ENCODE measurements at places on chromosomes 1 and 21.

DNA sequence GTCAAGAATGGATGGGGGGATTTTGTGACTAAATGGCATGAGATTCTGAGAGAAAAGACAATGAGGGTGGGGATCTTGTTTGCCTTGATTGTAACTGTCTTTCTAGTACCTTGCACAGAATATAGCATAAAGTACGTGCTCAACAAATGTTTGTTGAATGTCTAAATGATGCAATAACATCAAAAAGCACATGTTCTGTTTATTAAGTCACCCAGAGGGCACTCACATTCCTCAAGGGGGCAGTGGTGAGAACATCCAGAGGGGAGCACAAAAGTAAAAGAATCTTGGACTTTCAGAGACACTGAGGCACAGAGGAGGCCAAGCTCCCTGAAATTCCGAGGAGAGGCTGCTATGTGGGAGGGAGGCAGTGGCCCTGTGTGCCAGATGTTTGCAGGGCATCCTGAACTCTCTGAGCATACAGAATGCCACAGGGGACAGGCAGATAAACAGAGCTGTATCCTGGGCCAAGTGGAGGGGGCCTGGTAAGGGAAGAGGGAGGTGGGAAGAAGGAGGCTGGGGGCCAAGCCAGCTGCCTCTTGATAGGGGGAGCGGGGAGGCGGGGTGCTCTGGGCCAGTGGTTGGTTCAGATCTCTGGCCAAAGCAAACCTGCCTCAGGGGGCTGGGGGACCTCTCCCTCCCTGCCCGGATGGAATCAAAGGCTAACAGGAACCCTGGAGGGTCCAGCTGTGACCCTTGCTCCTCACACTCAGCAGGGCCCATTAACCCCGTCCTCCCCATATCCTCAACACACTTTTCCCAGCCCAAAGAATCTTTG, 6.5 kb upstream of the ATP1A2 start:
- peak; percentile 52 for DNase-seq

DNA sequence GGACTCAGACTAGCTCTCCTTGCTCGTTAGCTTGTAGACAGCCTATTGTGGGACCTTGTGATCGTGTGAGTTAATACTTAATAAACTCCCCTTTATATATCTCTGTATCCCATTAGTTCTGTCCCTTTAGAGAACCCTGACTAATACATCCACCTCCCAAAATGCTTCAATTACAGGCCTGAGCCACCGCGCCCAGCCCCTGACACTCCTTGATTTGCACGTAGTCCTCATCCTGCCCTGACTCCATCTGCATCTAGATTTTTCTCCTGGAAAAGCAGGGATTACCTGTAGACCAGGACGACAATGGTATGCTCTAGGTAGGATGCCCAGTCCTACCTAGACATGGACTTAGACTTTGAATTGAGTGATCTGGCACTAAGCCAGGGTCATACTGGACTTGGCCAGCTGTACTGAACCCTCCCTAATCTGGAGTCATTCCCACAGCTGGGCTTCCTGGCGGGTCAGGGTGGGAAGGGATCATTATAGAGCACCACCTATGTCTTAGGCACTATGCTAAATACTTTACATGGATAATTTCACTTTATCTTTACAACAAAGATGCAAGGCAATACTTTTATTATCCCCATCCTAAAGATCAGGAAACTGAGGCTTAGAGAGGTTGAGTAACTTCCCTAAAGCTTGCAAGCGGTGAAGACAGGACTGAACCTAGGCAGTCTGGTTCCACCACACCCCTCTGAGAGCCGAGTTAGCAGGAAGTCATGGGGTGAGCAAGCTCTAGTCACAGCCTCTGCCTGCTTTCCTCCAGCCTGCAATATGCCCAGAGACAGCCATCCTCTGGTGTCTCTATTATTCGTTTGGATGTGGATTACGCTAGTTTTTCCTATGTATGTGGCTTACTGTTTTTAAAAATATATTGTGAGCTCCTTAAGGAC, 89.4 kb downstream of the DTL start:
- DNase-seq = peak; percentile 3

- DNase-seq = no peak
Observed at GRCh38 chr1:166083887-166084286, 82.9 kb downstream of the FAM78B start.

- no peak for DNase-seq
Observed at GRCh38 chr1:83098791-83099190, 900.1 kb downstream of the TTLL7 start.

- DNase-seq = no peak
Observed at GRCh38 chr21:43287795-43288755, 119.3 kb downstream of the CRYAA start.

GRCh38 chr1:49351768-49352167, 575.1 kb upstream of the BEND5 start:
- DNase-seq = peak; percentile 64

DNA sequence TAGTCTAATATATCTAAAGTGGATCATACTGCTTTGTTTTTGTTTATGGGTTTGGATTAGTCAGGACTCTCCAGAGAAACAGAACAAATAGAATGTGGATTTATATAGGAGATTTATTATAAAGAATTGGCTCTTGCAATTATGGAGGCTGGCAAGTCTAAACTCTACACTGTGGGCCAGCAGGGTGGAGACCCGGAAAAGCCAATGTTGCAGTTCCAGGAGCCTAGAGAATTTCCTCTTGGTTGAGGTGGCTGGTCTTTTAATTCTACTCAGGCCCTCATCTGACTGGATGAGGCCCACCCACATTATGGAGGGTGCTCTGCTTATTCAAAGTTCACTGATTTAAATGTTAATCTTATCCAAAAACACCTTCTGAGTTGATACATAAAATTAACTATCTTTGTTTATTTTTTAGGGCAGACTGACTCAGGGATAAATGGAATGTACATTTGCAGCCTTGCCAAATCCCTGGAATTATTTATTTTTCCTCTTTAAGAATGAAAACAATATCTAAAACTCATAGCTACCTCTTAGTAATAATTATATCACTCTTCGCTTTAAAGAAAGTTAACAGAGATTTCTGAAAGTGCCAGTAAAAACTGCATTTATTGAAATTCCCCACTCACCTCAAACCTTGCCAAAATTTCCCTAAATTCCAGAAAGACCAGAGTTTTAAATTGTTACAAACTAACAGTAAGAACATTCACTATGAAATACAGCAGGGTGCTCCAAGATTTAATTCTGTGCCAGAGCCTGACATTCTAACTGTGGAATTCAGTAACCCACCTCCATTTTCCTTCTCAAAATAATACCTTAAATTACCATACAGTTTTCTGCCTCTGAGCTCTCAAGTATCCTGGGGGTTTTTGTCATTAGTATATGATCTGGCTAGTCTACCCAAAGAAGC, 36.6 kb upstream of the SSX2IP start:
- peak; percentile 37 for DNase-seq

DNA sequence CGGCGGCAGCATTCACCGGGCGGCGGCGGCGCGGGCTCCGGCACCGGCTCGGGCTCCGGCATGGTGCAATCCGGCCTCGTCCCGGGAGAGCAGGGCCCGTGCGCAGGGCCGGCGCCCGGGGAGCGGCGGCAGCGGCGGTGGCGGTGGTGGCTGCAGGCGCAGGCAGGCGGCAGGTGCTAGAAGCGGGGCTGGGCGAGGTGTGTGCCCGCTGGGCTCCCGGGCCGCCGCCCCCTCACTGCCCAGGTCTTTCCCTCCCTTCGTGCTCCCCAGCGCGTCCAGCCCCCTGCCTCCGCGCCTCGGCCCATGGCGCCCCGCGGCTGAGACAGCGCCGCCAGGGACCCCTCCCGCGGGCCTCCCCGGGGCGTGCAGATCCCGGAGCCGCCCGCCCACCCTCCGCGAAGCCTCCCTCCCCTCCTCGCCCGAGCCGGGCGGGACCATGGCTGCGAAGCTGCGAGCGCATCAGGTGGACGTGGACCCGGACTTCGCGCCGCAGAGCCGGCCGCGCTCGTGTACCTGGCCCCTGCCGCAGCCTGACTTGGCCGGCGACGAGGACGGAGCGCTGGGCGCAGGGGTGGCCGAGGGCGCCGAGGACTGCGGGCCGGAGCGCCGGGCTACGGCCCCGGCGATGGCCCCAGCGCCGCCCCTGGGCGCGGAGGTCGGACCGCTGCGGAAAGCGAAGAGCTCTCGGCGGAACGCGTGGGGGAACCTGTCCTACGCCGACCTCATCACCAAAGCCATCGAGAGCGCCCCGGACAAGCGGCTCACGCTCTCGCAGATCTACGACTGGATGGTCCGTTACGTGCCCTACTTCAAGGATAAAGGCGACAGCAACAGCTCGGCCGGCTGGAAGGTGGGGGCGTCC, 492 bp downstream of the FOXO6 start:
- DNase-seq = no peak

GRCh38 chr1:82269431-82269830, 468.7 kb downstream of the ADGRL2 start:
- peak; percentile 75 for DNase-seq

- DNase-seq = no peak
Observed at GRCh38 chr1:22126531-22126930, 16.4 kb downstream of the WNT4 start.

- no peak for DNase-seq
Observed at GRCh38 chr21:40422896-40423635, 423.9 kb downstream of the DSCAM start.

DNA sequence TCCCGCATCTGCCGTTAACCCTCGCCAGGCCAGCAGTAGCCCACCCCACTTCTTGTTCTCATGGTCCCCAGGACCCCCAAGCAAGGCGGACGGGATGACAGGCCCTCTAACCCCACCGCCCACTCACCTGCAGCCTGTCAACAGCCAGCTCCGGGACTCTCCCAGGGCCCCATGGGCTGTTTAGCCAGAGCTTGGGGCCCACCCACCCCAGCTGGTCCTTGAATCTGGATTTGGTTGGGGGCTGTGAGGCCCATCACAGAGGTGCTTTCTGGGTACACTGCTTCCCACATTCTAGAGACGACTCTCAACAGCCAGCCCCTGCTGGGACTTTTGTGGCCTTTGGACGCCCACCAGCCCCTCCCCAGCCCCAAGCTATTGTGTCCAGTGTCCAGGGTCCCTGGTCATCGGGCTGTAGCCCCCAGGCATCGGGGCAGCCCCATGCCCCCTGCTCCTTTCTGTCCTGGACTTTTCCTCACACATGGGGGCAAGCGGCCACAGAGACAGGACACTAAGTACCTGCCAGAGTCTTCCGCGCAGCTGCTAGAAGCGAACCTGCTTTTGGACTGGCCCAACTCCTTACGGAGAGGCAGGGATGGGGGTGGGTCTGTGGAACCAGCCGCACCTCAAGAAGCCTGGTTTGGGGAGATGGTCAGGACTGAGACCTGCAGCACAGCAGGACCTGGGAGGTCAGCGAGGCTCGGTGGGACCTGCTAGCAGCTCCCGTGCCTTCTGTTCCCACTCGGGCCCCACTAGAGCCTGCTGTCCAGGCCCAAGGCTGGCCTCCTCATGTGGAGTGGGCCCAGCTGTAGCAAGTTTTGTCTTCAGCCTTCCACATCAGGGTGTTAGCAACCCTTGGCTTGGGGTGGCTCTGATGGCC, 208.1 kb upstream of the VAMP3 start:
- DNase-seq = no peak

- DNase-seq = peak; percentile 55
Observed at GRCh38 chr1:168774241-168774640, 45.2 kb upstream of the DPT start.

GRCh38 chr1:44543064-44543744, 131.1 kb downstream of the TMEM53 start:
- DNase-seq = peak; percentile 3

DNA sequence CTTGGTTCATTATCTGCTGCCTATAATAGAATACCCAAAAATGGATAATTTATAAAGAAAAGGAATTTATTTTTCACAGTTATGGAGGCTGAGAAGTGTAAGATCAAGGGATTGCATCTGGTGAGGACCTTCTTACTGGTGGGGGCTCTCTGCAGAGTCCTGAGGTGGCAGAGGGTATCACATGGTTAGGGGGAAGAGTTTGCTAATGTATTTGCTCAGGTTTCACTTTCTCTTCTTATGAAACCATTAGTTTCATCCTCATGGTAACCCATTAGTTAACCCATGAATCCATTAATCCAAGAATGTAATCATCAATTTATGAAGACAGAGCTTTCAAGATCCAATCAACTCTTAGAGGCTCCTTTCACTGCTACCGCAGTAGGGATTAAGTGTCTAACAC, 120.6 kb downstream of the DNM3 start:
- DNase-seq = no peak

DNA sequence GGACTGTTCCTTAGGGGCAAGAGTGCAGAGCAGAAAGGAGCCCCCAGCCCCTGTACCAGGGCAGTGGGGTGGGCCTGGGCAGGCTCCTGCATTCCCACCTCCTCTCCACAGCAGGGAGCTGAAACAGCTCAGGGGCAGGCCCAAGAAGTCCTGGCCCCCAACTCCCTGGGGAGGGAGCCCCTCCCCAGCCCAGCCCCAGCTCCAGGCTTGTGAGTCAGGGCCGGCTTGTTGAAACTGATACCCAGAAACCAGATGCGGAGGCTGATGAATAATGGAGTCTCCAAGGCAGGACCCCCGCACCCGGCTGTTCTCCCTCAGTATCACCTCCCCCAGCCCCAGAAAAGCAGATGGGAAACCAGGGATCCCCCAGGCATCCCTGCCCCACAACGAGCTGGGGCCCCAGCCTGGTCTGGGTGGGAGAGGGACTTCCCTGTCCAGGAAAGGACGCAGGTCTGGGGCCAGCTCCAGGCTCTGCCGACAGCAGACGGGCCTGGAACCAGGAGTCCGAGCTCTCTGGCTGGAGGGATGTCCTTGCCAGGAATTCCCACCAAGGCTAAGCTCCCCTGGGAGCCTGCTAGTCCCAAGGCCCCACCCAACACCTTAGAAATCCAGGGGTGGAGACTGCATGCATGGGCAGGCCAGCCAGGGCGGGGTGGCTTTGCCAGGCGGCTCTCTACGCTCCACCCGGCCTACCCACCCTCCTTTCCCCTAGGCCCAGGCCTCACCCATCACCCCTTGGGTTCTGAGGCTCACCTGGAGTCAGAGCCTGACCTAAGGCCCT, 2.7 kb downstream of the PLEKHG5 start:
- no peak for DNase-seq

GRCh38 chr1:118920124-118920717, 67.9 kb downstream of the TBX15 start:
- no peak for DNase-seq
